ENCODE measurements at places on chromosomes 2 and 18.

DNA sequence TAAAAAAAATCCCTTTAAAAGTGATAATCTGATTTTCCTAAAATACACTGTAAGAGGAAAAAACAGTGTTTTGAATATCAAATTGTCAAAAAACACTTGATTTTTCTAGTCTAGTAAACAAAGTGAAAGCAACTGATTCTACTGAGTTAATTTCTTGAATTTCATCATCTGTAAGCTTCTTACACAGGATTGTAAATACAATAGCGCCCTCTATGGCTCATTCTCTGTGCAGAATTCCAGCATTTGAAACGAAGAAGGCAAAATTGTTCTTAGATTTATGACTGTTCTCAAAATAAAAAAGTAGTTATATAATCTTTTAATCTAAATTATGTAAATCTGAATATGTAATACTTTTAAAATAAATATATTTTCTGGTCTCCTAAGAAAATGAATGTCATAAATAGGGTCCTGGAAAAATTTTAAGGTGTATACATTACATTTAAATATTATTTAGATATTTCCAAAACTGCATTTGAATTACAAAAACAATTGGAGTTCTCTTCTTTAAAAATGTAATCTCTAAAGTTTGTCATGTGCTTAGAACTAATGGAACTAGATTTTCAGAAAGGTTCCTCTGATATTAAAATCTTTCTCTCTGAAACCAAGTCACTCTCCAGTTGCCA is 176.9 kb upstream of the MC4R start:
- DNase-seq, result no peak

DNA sequence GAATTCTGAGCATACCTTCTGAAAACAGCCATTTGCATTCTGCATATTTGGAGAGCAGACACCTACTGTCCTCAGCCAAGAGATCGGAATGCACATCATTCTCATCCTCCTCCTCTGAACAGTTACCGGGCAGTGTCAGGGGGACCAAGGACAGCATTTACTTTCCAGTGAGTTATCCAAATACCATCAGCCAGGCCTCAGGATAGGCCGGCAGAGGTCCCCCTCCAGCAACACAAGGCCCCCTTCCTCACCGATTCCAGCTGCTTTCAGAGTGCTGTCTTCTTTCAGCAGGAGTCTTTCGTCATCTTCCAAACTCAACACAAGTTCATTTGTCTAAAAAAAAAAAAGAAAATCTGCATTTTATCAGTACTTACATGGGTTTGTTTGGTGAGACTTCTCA is 55.3 kb downstream of the C2orf76 start:
- DNase-seq, result no peak

- DNase-seq, result no peak
Observed at GRCh38 chr2:7945026-7945425, 736.8 kb upstream of the ID2 start.

- no peak for DNase-seq
Observed at GRCh38 chr2:118845005-118845521, 2.4 kb downstream of the EN1 start.

DNA sequence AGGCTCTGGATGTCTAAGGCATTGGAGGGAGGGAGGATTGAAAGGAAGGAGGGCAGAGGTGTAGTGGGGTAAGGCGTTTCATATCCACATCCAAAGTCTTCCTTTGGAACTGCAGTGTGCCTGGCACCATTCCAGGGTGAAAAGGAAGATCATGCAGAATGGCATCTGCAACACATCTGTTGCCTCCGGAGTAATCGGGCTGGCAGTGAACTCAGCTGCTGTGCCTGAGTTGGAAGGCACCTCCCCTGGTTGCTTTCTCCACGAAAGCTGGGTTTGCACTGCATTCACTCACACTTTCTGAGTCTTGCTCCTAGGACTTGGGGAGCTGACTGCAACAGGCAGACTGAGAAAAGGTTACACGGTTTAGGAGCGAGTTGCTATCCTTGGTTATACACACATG is 30.3 kb upstream of the SEC11C start:
- no peak for DNase-seq

DNA sequence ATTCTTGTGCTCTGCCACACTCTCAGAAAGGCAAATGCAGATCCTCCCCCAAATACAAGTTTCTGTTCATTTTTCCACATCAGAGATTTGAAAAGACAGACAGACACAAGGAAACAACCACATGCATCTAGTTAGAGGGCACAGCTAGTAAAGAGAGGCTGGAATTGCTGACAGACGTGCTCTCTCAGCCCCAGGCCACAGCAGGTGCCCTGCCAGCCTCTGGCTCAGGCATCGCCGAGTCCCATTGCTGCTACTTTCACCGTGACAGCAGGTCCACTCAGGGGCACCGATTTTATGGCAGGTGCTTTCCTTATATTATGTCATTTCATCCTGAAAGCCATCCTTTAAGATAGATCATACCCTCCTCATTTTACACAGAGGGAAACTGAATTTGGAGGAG is 507.5 kb downstream of the EIPR1 start:
- DNase-seq, result no peak

DNA sequence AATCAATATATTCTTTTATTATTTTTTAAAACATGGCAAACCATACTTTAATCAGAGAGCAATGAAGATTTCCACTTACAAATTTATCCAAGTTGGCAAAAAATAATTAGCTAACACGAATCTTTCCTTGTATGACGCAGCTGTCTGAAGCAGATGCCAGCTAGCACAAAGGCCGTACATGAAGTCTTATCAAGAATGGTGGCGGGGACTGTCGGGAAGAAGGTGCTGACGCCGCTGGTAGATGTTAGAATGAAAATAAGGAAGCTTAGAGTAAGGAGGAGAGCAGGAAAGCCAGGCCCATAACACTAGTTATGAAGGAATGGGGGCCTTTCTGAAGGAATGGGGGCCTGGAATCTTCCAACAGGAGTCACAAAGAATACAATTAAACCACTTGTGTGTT is 96.7 kb downstream of the ZNF516 start:
- DNase-seq, result no peak

GRCh38 chr2:208012449-208012848 is 12.9 kb downstream of the PLEKHM3 start:
- no peak for DNase-seq

DNA sequence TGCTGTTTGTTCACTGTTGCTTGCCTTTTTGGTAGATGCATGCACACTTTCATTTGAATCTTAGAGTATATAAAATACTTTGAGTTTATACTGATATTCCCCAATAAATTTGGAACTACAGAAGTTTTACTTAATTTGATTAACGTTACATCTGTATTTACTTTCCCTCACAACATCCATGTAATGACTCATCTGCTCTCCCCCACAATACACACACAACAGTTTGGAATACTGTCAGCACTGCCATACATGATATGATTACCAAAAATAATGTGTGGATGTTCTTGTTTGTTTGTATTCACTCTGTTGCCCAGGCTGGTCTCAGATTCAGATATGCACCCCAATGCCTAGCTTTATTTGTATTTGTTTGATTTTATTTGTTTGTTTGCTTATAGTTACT is 144.2 kb downstream of the WDR7 start:
- no peak for DNase-seq

DNA sequence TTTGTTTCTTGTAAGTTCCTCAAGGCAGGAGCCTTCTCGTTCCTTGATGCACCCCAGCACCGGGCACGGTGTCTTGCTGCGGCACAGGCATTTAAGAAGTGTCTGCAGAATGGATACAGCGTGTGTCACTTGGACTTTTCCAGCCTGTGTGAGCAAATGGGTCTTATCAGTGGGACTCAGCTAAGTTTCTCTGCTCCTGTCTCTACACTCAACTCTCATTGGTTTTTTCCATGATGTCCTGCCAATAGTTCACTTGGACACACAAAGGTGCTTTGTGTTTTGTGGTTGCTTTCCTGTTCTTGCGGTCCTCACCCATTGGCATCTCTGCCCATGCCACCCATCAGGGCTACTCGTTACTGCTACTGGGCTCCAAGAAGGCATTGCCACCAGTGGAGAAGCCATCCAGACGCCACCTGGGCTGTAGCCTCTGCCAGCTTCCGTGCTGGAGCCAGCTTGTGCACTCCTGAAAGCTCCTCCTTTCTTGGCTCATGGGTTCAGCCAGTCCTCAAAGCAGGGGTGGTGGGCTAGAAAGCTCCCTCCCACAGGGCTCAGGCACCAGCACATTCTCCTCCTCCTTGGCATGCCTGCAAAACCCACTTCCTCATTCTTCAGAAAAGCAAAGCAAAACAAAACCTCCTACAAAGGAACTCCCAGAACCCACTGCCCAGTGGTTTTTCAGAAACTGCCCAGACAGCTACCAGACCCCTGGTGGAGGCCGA is 41.4 kb downstream of the IL1R2 start:
- peak; percentile 13 for DNase-seq

- no peak for DNase-seq
Observed at GRCh38 chr2:154978710-154979109, 280.2 kb downstream of the KCNJ3 start.

- no peak for DNase-seq
Observed at GRCh38 chr18:27948986-27949385, 227.9 kb downstream of the CDH2 start.

- DNase-seq, result no peak
Observed at GRCh38 chr18:35019933-35020332, 21.3 kb upstream of the MAPRE2 start.

GRCh38 chr2:50347358-50348044 is 684.4 kb downstream of the NRXN1 start:
- no peak for DNase-seq

GRCh38 chr2:37615804-37616676 is 55.4 kb downstream of the CDC42EP3 start:
- DNase-seq, result no peak

- no peak for DNase-seq
Observed at GRCh38 chr2:233312874-233313273, 5.3 kb downstream of the SAG start.

- no peak for DNase-seq
Observed at GRCh38 chr18:70172225-70172624, 33.3 kb downstream of the RTTN start.

- DNase-seq, result no peak
Observed at GRCh38 chr2:202289394-202290204, 24.0 kb downstream of the NOP58 start.

GRCh38 chr2:221791844-221792243 is 219.7 kb upstream of the EPHA4 start:
- no peak for DNase-seq

GRCh38 chr2:102455061-102455670 is 17.9 kb upstream of the SLC9A4 start:
- no peak for DNase-seq

DNA sequence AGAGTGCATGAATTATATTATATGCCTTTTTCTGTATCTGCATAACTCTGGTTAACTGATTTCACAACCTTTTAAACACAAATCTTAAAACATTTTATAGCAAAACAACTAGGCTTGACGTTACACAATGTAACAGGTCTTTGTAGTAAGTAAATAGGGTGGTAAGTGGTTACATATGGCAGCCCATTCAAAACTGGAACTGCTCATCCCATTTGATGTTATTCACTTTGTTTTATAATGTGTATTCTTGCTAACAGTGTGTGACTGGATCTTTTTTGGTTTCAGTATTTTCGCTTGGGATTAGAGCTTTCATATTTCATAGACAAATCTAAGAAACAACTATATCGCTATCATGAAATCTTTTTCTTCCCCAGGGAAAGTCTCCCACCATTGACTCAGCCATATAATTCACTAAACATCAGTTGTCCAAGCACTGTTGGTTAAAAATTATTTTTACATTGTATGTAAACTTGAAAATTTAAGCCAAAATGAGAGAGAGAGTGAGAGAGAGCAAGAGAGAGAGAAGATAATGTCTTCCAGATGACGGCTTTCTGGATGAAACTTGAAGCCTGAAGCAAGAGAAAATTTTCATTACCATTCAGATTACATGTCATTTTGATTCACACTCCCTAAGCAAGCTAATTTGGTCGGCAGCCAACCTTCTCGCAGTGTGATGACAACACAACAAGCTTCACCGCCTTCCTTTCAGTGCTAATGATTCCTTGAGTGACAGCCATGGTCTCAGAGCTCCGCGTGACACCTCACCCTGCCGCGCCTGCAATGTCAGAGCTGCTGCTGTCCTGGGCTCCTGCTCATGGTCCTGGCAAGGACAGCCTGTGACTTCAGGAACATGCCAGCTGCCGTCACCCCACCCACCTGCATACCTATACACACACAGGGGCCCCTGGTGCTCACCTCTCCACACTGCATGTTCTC is 946.9 kb upstream of the SOX11 start:
- no peak for DNase-seq

DNA sequence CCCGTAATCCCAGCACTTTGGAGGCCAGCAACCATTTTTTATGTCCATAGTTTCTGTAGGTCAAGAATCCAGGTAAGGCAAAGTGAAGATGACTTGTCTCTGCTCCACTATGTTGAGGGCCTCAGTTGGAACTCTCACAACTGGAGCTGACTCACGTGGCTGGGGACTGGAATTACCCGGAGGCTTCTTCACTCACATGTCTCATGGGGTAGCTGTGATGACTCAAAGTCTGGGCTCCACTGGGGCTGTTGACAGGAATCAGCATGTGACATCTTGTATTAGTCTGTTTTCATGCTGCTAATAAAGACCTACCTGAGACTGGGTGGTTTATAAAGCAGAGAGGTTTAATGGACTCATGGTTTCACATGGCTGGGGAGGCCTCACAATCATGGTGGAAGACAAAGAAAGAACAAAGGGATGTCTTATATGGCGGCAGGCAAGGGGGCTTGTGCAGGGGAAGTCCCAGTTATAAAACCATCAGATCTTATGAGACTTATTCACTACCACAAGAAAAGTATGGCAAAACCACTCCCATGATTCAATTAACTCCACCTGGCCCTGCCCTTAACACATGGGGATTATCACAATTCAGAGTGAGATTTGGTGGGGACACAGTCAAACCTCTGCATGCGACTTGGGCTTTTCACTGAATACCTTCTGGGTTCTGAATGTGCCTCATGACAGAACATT is 7.8 kb upstream of the PPP1R1C start:
- peak; percentile 32 for DNase-seq

- DNase-seq, result no peak
Observed at GRCh38 chr2:172488556-172488955, 61.2 kb downstream of the ITGA6 start.

GRCh38 chr18:27600245-27600644 is 415.1 kb upstream of the CHST9 start:
- no peak for DNase-seq

DNA sequence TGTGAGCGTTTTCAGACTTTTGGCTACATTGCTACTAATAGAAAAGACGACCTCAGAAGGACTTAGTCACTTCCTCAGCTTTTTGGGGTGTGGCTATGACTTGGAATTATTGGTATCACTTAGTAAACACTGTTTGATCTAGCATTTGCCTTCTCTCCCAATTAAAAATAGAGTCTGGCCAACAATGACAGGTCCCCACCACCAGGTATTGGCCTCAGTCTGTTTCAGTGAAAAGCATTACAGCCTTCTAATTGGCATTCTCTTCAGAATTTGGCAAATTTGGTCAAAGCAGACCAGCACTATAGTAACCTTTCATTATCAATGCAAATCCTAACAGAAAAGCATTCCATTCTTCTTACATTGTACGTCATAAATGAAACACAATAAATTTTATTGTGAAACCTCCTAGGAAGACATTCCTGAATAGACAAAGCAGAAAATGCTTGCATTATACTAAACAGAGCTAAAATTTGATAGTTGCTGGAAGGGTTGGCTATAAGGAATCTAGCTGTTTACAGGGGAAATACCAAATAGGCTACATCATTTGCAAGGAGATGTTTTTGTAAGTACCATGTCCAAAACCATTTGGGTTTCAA is 613.9 kb downstream of the IRS1 start:
- no peak for DNase-seq

GRCh38 chr2:212949786-212950185 is 201.6 kb downstream of the IKZF2 start:
- no peak for DNase-seq

- DNase-seq, result no peak
Observed at GRCh38 chr2:40611196-40611595, 159.3 kb upstream of the SLC8A1 start.
